Stimulated activated CD4-positive, alpha-beta T cell treated with anti-CD3 and anti-CD28 coated beads, Interleukin-1b, Interleukin-23, amount 100 ng/mL, for 1 hour (primary cell): ENCODE measurements at places on chromosomes 12 and 14.

- DNase-seq, result no peak
These were observed 3.3 kb downstream of the ACVR1B start for GRCh38 chr12:51954561-51955361.

DNA sequence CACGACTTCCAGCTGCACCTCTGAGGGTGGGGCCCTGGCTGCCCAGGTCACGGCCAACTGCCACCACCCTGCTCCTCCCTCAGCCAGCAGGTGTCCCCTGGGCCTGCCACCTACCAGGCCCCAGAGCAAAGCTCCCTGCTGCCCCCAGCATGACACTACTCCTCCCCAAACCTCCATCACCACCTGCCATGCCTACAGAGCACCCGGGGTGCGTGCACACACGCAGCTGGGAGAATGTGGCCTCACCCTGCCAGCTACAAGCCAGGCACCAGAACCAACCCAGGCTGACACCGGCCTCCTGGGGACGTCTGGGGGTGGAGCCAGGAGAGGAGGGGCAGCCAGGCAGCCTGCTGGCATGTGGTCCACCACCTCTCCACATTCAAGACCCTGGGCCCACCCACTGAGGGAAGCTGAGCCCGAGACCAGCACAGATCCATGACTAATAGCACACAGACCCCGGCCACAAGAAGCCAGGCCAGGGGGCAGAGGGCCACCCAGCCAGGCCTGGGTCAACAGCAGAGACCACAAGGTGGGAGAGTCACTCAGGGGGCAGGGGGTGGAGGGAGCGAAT, 3.4 kb downstream of the JAG2 start:
- no peak for DNase-seq

GRCh38 chr12:129830796-129831195, 73.0 kb downstream of the TMEM132D start:
- DNase-seq, result no peak

DNA sequence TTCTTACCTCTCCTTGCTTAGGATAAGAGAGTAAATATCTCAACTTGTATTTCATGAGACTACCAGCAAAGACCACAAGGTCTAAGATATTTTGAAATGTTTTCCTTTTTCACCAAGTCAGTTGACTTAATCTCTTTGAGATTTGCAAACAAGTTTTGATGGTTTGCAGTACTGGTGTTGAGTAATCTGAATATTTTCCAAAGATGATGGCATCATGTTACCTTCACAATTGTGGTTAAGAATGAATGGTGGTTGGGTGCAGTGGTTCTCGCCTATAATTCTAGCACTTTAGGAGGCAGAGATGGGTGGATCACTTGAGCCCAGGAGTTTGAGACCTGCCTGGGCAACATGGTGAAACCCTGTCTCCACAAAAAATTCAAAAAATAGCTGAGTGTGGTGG, 225.7 kb downstream of the TMTC2 start:
- no peak for DNase-seq

GRCh38 chr12:39587225-39587624, 32.4 kb downstream of the ABCD2 start:
- no peak for DNase-seq

GRCh38 chr14:34536951-34537676, 2.4 kb downstream of the EAPP start:
- DNase-seq, result no peak

DNA sequence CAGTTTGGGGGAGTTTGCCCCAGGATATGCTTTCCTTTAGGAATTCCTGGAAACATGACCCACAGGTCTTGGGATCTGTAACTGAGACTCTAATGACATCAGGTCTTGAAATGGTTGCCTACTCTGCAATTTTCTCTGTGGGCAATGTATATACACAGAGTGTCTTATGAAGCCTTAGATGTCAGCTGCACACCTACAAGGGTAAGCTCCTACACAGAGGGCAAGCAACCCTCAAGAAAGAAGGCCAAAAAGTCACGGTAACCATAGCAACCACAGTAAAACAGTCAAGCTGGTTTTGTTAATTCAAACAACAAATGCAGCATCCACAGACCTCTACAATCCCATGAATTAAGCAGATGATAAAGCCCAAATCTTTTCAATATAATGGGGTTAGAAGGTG, 293.0 kb downstream of the SSPN start:
- no peak for DNase-seq

DNA sequence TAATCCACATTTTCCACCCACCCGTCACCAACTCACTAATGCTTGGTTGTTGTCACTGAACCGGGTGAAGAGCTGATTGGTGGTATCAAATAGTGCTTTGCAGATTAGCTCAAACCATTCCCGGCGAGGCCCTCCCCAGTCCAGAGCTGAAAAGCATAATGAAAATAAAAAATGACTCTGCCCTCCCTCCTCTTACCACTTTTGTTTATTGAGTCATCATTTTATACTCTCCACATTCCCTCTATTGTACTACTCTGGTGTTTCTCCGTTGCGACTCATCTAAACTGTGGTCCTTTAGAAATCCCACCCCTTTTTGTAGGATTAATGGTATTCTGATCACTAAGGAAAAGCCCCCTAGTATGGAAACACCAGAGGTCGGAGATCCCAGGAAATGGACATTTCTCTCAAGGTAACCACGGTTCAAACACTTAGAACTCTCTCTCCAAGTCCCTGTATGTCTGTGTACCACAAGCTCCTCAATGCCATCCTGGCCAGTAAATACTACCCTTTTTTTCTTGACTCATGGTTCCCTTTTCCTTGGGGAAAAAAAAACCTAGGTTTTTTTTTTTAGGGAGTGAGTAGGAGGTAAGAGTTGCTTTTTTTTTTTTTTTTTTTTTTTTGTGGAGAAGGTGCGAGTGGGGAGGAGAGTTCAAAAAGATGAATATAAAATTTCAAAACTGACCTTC, 42.0 kb downstream of the AREL1 start:
- DNase-seq, result no peak

GRCh38 chr14:91714805-91715204, 17.1 kb downstream of the CATSPERB start:
- no peak for DNase-seq

DNA sequence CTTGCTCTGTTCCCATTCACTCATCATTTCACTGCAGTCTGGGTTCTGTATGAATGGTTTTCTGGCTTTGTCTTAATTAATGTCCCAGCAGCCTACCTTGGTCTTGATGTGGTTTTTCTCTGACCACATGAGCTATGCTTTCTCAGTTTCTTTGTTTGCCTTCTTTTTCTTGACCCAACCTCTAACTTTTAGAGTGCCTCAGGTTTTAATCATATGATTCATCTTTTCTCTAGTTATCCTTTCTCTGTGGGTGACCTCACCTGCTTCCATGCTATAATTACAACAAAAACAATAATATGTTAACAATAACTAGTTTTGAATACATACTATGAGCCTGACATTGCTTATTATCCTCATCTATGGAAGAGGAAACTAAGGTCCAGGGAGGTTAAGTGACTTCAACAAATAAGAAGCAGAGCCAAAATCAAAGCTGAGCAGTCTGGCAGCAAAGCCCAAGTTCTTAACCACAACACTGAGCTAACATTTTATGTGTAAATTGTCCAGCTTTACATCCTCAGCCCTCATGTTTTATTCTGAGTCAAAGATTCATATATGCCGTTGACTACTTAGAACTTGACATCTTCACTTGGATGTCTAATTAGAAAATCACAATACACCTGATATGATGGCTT, 4.7 kb upstream of the EPYC start:
- DNase-seq, result no peak

GRCh38 chr14:59150990-59151389, 37.5 kb upstream of the DAAM1 start:
- no peak for DNase-seq

DNA sequence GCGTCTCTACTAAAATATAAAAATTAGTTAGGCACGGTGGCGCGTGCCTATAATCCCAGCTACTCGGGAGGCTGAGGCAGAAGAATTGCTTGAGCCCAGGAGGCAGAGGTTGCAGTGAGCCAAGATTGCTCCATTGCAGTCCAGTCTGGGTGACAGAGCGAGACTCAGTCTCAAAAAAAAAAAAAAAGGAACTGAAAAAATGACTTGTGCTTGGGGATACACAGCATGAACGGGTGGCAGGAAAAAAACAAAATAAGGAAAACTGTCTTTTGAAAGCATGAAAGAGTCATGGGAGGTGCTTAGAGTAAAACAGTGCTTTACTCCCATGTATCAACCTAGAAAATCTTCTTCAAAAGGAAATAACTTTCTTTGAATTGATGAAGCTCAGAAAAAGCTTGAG, 80.8 kb downstream of the TMTC1 start:
- DNase-seq, result no peak

DNA sequence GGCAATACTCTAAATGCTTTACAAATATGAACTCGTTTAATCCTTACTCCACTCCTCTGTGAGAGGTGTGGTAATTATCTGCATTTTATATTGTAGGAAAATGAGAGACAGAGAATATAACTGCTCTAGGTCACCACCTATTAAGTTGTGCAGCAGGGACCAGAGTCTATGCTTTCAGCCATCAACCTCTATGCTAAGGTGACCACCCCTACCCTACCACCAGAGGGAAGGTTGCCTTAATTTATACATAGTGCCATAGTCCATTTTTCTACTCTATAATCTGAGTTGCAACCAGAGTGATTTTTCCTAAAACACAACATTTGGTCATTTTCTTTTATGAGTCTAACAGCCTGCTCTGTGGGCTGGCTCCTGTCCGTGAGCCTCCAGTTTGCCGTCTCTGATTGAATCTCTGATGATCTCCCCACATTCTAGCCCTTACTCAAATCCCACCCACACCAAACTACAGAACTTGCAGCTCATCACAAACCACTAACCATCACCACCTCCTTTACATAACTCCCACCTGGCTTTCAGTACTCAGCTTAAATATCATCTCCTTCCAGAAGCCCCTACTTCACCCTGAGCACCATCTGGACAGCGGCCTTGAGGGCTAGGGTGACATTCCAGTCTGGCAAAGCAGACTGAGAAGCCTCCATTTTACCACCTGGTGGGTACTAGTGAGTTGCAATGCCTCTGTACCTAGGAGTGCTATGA, 126.6 kb downstream of the PPM1H start:
- DNase-seq, result no peak

DNA sequence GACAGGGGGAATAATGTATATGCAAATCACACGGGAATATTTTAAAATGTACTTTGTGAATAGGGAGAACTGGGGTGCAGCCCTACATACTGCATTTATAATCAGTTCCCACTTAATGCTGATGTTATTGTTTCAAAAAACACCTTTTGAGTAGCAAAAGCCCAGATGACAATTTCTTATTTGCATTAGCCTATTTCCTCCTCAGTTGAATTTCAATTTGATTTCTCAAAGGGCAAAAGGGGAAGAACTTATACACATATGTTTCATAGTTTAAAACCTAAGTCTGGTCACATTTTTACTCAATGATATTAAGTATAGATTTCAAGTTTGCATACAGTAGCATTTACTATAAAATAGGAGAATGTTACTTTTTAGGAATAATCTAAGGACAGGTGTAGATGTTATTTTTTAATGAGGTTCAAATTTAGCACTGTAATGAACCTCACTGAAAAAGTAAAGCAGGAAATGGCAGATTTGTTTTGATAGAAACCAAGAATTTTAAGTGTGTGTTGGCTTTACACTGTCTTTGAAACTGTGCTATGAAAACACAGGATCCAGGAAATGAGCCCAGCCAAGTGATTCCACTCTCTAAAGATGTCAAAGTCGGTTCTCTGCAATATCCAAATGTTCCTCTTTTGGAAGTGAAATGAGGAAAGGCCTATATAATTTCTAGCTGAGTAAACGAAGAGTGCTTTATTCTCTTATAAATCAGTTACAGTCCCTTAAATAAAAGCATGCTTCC, 367.4 kb downstream of the BTG1 start:
- no peak for DNase-seq

- no peak for DNase-seq
These were observed 4.3 kb downstream of the RNASE1 start for GRCh38 chr14:20798318-20798717.

DNA sequence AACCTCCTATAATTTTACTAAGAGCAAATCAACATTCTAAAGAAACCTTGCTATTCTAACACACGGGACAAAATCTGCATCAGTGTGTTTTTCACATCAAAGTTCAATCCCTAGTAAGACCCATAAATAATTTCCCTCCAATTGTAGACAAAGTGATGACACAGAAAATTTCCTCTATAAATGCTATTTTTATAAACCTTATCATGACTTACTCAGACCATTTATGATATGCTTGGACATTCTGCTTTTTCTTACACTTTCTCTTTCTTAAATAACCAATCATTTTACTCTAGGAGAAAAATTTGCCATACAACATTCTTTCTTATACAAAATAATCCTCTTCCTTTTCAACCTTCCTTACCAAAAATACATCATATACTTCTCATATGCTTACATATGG, 67.0 kb downstream of the SDR9C7 start:
- DNase-seq, result no peak

- no peak for DNase-seq
These were observed 2.4 kb downstream of the FOS start for GRCh38 chr14:75280831-75281653.

- no peak for DNase-seq
These were observed 38.4 kb upstream of the FOXN3 start for GRCh38 chr14:89455412-89455811.

- DNase-seq, result peak; percentile 17
These were observed 3.7 kb downstream of the UNC119B start for GRCh38 chr12:120713861-120714482.

- DNase-seq, result no peak
These were observed 21.5 kb downstream of the SPTB start for GRCh38 chr14:64857979-64858744.

DNA sequence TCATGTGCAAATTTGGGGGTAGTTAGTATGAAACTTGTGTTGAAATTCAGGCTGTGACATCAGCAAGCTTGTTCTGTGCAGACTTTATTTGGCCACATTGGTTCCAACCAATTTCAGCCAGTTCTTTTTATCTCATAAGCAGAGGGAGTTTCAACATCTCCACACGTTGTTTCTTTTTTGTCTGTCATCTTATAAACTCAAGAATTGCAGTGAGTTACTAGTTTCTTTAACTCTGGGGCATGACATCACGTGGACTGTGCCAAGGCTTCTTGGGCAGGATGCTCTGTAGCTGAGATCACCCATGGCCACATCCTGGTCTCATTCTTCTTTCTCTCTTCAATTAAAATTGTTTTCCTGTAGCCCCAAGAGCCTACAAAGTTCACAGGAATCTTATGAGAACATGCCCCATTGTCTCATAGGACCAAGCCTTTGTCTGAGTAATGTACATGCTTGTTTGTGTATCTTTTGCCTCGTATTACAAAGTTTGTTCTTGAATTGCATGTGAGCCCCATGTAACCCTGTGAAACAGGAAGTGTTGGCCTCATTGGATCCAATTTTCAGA, 982.0 kb upstream of the TMEM132C start:
- DNase-seq, result no peak

GRCh38 chr12:49923880-49924556, 20.3 kb upstream of the FAIM2 start:
- DNase-seq, result no peak

DNA sequence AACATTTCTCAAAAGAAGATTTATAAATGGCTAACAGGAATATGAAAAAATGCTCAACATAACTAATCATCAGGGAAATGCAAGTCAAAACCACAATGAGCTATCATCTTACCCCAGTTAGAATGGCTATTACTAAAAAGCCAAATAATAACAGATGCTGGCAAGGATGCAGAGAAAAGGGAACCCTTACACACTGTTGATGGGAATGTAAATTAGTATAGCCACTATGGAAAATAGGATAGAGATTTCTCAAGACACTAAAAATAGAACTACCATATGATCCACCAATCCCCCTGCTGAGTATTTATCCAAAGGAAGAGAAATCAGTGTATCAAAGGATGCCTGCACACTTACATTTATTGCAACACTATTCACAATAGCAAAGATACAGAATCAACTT, 58.3 kb downstream of the GUCY2C start:
- DNase-seq, result no peak

- DNase-seq, result no peak
These were observed 20.3 kb downstream of the KDM2B start for GRCh38 chr12:121560392-121561008.

GRCh38 chr12:24045816-24046257, 96.4 kb upstream of the SOX5 start:
- DNase-seq, result no peak
